ENCODE measurements at places on chromosomes 1 and 21. TPM values are rescaled to one million over a fixed set of nuclear protein-coding genes. Genes with fewer than 3 reads are reported as not detected.

TEDDM1 gene
- total RNA-seq, result not detected

FNDC5 gene
- 19.1 TPM for total RNA-seq

DNA sequence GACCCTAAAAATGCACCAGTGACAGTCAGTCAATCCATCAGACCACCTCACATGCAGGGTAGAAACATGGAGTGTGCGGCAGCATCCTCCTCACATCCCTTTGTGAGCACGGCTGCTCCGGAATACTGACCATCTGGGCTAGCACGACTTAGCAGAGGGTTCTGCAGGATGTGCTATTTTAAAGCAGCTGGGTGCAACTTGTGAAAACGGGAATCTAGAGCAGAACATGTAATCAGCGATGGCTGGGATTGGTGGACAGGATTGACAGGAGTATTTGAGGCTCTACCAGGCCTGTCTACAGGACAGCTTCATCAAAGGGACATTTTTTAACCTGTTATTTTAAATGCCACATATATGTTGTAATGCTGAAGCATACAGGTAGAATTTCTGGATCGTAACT is 16.8 kb upstream of the PLEKHM2 start:
- H3K4me3 ChIP-seq, result no peak overlapping the region
- no peaks in the 10 kb centered on the region for H3K4me1 ChIP-seq
- H3K36me3 ChIP-seq, result no peaks in the 10 kb centered on the region

DNA sequence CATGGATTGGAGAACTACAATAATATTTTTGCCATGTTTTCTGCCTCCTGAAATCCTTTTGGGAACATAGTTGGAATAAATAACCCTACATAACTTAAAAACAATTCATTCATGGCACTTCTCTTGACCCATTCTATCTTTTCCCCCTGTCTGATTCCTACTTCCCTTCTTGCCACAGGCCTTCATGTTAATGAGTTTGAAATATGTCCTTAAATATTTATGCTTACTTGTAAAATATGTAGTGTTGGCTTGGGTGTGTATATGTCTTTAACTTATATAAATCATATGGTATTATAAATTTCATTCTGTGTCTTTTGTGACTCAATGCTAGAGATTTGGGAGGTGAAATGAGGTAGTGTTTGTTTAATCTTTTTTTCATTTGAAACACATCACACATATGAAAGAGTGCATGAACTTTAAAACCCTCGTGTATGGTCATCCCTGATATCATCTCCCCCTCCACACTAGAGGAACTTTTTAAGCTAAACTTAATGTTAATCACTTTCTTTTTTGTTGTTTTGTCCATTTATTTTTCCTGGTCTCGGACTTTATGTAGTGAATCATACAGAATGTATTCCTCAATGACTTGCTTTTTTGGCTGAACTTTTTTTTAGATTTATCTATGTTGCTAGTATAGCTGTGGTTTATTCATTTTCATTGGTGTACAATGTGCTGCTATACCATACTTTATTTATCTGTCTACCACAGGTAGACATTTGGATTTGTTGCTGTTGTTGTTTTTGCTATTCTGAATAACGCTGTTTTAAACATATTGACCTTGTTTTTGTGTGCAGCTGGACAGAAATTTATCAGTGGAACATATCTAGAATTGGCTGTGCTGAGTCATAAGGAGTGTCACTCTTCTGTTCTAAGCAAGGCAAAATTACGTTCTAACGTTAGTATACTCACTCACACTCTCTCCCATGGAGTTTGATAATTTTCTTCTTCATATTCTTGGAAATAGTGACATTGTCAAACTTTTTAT is 441.6 kb downstream of the PLPP3 start:
- H3K36me3 ChIP-seq, result no peaks in the 10 kb centered on the region
- no peak overlapping the region for H3K27ac ChIP-seq
- no peaks in the 10 kb centered on the region for H3K4me1 ChIP-seq
- no peak for DNase-seq

GRCh38 chr21:31675960-31676359 is 16.5 kb downstream of the SOD1 start:
- DNase-seq, result no peak
- H3K27me3 ChIP-seq, result no peaks in the 10 kb centered on the region
- peaks cover 3% of the 10 kb centered on the region for H3K36me3 ChIP-seq
- no peak overlapping the region for H3K27ac ChIP-seq

DNA sequence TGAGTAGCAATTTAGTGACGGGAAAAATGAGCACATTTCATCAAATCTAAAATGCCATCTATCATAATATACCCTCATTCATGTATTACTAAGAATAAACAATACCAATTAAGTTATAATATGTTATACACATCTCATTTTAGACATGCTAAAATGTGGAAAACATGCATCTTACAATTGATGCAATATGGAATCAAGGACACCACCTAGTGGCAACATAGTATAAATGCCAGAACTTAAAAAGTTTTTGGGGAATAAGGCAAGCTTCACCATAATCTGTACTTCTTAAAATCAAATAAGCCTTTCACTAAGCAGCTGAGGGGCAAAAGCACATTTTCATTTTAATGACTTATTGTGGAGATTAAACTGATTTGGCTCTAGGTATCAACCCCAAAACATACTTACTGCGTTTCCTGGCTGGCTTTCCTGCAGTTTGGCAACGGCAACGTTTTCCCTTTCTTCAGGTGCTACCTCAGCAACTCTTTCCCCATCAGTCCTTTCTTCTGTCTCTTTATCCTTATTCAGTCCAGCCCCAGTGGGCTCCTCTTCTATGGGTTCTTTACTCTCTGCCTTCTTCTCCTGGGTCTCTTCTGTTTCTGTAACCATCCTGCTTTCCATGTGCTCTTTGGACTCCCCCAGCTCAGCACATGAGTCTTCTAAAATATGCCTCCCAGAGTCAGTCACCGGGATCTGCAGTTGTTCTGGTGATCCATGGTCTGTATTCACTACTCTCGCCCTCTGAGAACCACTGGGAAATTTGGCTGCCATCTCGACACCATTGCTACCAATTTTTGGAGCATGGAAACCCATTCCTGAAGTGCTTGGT is 11.4 kb downstream of the SDE2 start:
- no peak overlapping the region for H3K4me3 ChIP-seq
- H3K36me3 ChIP-seq, result peaks cover 8% of the 10 kb centered on the region
- H3K4me1 ChIP-seq, result no peaks in the 10 kb centered on the region
- no peaks in the 10 kb centered on the region for H3K27me3 ChIP-seq
- H3K27ac ChIP-seq, result no peak overlapping the region
- no peak for DNase-seq

- no peak overlapping the region for H3K4me3 ChIP-seq
- H3K27ac ChIP-seq, result no peak overlapping the region
Measured at GRCh38 chr1:74584185-74584584, 71.8 kb upstream of the LRRC53 start.
